ENCODE measurements at places on chromosomes 16 and 17.

- DNase-seq: no peak
Measured at GRCh38 chr17:59257101-59257500, 36.8 kb downstream of the GDPD1 start.

GRCh38 chr16:20411055-20411454, 1.7 kb downstream of the ACSM5 start:
- no peak for DNase-seq

DNA sequence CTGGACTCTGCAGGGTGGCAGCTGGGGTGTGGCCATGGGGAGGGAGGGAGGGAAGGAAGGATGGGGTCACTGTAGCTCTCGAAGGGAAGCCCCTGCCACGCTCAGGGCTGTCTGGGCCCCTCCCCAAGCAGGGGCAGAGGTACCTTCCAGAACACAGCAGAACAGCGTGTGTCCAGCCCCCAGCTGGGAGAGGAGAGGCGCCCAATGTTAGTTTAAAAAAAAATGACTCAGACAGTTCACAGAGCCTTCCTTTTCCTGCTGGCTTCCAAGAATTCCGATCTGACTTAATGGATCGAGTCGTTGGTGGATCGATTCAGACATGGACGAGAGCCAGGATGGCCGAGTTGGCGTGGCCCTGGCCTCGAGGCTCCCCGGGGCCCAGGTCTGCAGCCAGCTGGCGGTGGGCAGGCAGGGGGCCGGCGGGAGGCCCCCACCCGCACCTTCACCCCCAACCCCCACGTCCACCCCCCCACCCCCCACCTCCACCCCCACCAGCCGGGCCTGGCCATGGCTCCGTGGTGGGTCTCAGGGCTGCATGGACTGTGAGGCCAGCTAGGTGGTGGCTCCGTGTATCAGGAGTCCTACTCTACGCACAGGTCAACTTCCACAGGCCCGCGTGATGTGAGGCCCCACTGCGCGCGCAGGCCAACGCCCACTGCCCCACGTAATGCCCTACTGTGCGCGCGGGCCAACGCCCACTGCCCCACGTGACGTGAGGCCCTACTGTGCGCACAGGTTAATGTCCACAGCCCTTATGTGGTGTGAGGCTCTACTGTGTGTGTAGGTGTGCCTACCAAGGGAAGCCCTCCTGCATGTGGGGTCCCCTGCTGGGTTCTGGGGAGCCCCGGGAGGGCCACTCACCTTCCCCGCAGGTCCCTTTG, 21.8 kb downstream of the CACNA1H start:
- DNase-seq: no peak

DNA sequence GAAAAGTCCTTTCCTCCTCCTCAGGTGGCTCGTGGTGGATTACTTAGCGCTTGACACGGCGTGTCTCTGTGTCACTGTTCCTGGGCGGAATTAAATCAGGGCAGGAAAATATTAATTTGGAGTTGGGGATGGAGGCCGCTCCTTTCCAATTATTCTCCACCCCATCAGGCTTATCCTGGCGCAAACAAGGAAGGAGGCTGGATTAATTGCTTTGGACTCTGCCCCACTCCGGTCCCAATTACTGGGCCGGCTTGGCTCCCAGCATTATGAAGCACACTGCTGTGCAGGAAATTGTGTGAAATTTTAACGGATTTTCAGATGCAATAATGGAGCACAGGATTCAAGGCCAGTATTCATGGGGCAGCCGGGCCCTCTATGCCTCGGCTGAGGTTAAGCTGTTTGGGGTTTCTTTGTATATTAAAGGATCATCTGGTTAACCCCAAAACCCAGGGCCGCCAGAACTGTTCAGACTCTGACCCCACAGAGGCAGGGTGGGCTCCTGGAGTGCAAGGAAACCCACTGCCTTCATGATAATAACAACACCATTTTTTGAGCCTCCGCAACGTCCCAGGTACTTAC, 87.8 kb downstream of the MRM1 start:
- no peak for DNase-seq

- no peak for DNase-seq
Measured at GRCh38 chr16:1428511-1428910, 2.4 kb upstream of the PERCC1 start.

GRCh38 chr17:75933808-75934207, 7.0 kb downstream of the FBF1 start:
- no peak for DNase-seq

- peak; percentile 61 for DNase-seq
Measured at GRCh38 chr16:89037261-89038152, 56.1 kb upstream of the ACSF3 start.

DNA sequence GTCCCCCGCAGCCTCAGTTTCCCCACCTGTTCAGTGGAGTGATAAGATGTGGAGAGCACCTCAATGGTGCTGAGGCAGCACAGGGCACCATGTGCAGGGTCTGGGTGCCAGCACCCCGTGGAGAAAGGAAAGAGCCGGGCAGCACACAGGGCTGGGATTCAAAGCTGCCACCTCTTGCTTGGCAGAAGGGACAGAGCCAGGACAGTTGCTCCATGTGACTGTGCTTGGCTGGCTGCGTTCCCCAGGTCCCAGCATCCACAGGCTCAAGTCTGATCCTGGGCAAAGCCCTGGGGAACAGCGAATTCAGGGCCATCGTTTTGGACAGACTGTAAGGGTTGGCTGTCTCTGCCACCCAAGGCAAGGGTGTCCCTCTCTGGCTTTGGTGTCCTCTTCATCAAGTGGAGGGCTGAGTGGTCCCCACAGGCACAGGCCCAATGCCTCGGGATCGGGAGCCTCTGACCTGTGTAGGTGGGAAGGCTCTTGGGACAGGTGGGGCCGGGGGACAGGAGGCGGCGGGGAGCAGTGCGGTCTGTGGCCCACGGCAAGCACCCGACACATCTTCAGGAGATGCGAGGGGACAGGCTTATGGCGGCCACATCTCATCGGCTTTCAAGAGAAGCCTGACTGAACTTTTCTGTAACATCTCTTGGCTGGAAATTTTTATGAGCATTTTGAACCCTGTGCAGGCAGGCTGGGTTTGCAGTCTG, 8.5 kb downstream of the ZNF469 start:
- DNase-seq: no peak

DNA sequence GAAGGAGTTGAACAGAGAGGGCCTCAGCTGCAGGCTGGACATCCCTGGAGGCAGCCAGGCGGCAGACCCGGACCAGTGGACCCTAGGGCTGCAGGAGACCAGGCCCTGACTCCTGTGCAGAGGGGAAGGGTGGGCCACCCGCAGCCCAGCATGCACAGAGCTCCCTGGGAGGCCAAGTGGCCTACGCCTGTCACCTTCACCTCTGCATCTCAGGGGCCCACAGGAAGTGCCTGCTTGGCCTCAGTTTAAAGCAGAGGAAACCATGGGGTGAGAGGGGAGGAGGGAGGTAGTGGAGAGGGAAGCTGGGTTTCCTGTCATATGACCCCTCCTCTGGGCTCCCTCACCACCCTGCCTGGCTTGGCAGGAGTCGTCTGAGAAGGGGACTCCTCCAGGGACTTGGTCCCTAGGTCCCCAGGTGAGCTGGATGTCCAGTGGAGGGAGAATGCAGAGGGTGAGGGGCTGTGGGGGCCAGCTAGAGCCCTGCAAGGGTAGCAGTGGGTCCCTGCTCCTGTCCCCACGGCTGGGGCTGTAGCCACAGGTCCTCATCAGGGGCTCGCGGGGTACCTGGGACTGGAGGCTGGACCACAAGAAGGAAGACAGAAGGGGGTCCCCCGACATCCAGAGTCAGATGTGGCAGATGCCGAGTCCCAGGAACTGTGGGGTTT, at the start of gene TMC8:
Gene TMC8 (plus strand): TSS at position 335 of the 665 bp plus-strand sequence. CDS start 818 bp downstream, outside the sequence.
- DNase-seq: peak; percentile 54

DNA sequence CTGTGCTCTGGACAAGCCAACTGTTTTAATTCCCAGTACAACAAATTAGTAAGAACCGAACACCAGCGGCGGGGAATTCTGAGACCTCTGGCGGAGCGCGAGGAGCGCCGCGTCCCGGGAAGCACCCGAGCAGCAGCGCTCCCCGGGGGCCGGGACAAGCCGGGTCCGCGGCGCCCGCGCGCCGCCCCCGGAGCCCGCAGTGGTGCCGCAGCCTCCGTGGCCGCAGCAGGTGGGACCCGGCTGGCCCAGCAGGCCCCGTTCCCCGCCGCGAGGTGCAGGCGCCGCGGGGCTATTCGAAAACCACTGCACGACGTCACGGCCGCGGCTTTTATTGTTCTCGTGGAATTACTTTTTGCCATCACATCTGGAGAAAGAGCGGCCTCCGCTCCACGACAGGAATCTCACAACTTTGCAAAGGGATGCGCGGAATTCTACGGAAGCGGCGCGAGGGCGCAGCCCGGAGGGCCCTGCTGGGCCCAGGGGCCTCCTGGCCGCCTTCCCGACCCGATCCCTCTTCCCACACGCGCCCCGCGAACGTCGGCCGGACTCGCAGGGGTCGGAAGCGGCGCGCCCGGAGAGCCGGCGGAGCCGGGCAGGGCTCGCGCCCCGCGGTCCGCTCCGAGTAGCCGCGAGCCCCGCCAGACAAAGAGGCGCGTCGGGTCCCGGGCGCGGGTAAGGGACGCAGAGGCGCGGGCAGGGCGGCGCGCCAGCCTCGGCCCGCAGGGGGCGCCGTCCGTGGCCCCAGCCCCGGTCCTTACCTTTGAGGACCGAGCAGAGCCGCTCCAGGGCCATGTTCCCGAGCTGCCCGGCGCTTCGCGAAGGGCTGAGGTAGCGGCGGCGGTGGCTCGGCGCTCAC, 696 bp downstream of the NETO2 start:
- DNase-seq: peak; percentile 80

GRCh38 chr17:65718601-65719000, 157.2 kb upstream of the AXIN2 start:
- DNase-seq: no peak

DNA sequence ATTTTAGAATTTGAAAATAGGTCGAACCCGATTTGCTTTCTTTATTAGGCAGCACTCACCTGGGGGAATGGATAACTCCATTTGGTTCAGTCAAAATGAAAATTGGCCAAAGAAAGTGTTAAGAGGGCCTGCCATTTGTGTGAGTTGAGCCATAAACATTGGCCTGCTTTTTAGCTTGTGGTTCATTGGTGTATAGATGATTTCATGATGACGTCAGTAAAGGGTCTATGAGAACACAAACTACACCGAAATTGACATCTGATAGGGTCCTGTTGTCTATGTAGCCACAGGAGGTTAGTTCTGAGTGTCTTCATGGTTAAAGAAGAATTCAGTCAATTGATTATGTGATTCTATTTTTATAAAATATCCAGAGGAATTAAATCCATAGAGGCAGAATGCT, 1001.5 kb upstream of the EEF2KMT start:
- no peak for DNase-seq

GRCh38 chr16:90084215-90084950, 7.3 kb upstream of the PRDM7 start:
- DNase-seq: no peak

- no peak for DNase-seq
Measured at GRCh38 chr16:70796301-70796700, 4.7 kb downstream of the VAC14 start.

- DNase-seq: no peak
Measured at GRCh38 chr17:3678095-3678820, 9.6 kb downstream of the EMC6 start.

- no peak for DNase-seq
Measured at GRCh38 chr16:21233521-21234150, at the start of gene ANKS4B. TSS of gene ANKS4B (plus strand) at chr16:21233699. CDS start at chr16:21233738, 39 bp downstream.

GRCh38 chr17:9837551-9838471, 12.1 kb downstream of the GLP2R start:
- DNase-seq: no peak

- no peak for DNase-seq
Measured at GRCh38 chr17:8016632-8017424, 14.4 kb downstream of the GUCY2D start.

GRCh38 chr17:21015564-21015963, 27.2 kb downstream of the USP22 start:
- no peak for DNase-seq

DNA sequence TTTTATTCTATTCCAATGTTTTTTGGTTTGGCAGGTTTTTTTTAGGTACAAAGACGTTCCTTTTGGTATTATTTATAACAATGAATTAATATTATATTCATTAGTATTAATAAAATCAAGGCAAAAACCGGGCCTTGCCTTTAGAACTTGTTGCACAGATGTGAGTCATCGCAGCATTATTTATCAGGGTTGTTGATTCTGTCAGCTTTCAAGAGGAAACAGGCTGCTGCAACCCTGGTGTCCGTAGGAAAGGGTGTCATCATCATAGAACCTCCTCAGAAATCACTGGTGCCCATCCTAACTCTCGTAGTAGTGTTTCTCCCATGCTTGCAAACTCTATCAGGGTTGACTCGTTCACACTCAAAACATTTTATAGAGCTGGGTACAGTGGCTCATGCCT, 10.2 kb upstream of the LRRC37B start:
- DNase-seq: no peak

Data from SJCRH30 (cell line).